ENCODE measurements at places on chromosomes 12 and 14. TPM values are rescaled to one million over a fixed set of nuclear protein-coding genes. Genes with fewer than 3 reads are reported as not detected.

MYO1H gene
- total RNA-seq, result not detected

PRB3 gene
- total RNA-seq, result not detected

RIC8B gene
- 13.3 TPM for total RNA-seq

DCP1B gene
- 8.3 TPM for total RNA-seq

GRCh38 chr14:101004176-101004575 is 100.7 kb upstream of the RTL1 start:
- H3K36me3 ChIP-seq, result peaks cover 72% of the 10 kb centered on the region
- peaks cover 49% of the 10 kb centered on the region for H3K4me1 ChIP-seq
- H3K4me3 ChIP-seq, result no peak overlapping the region
- H3K27me3 ChIP-seq, result no peaks in the 10 kb centered on the region
- H3K27ac ChIP-seq, result no peak overlapping the region

GRCh38 chr14:99454246-99454645 is 26.4 kb downstream of the SETD3 start:
- peaks cover 36% of the 10 kb centered on the region for H3K36me3 ChIP-seq
- DNase-seq, result no peak
- no peaks in the 10 kb centered on the region for H3K27me3 ChIP-seq
- H3K4me1 ChIP-seq, result no peaks in the 10 kb centered on the region

All from muscle of leg (tissue), 16 donors.